ENCODE measurements at places on chromosomes 7 and 10.
A peak's percentile ranks its signal among the peaks of the same experiment; 100 is the strongest.

GRCh38 chr10:13712837-13713581 is 126.2 kb downstream of the PRPF18 start:
- no peak for DNase-seq

GRCh38 chr7:2838451-2838850 is 5.7 kb downstream of the GNA12 start:
- no peak for DNase-seq

DNA sequence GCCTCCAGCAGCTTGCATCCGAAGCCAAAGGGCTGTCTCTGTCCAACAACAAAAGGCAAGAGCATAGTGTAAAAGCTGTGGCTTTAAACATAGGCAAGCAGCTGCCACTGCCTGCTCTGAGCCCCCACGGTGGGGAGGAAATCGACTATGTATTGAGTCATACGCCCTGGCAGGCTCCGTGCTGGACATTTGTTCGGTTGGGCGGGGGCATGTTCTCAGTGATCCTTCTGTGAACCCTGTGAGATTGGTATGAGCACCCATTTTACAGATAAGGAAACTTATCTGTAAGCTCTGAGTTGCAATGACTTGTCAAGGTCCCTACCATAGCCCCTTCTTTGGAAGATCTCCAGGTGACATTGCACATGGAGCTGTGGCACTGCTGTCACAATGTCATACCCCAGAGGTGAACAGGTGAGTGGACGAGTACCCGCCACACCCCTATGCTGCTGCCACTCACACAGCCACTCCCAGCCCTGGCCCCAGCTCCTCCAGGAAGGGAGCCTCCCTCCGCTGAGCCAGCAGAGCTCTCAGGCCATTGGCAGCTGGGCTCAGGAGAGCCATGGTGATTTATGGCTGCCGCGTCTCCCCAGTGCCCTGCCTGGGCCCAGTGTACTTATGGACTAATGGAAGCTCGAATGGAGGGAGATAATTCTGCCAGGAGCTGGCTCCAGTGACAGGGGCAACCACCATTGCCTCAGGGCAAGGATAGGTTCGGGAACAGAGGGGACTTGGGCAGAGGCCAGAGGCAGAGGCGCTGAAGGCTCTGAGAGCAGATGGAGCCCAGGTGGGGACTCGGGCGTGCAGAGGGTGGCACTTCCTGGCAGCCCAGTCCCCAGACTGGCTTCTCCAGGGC is 43.7 kb downstream of the UNC5B start:
- peak; percentile 44 for DNase-seq

DNA sequence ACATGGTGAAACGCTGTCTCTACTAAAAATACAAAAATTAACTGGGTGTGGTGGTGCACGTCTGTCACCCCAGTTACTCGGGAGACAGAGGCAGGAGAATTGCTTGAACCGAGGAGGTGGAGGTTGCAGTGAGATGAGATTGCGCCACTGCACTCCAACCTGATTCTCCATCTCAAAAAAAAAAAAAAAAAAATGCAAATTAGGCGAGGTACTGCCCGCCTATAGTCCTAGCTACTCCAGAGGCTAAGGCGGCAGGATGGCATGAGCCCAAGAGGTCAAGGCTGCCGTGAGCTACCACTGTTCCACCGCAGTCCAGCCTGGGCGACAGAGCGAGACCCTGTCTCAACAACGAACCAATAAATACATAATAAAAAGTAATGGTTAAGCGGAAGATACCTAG is 1.1 kb upstream of the EIF4H start:
- peak; percentile 59 for DNase-seq

DNA sequence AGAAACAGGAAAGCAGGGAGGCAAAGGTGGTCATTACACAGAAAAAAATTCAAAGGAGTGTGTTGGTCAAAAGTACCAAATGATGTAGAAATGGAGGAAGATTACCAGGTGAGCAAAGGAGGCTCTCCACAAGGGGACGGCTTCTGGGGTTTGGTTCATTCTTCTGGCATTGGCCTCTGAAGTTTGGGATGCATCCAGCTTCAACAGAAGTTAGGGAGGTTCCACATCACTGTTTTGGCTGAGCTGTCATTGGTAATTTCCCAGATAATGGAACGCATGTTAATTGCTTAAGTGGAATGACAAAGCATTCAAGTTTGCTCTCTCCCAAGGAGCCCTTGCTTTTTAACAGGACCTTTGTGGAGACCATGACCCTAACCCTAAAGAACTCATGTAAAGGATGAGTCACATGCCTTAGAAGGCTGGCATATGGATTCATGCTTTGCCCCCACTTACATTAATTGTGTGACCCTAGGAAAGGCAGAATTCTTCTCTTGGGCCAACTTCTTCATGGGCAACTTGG is 398.6 kb downstream of the GPAM start:
- no peak for DNase-seq

DNA sequence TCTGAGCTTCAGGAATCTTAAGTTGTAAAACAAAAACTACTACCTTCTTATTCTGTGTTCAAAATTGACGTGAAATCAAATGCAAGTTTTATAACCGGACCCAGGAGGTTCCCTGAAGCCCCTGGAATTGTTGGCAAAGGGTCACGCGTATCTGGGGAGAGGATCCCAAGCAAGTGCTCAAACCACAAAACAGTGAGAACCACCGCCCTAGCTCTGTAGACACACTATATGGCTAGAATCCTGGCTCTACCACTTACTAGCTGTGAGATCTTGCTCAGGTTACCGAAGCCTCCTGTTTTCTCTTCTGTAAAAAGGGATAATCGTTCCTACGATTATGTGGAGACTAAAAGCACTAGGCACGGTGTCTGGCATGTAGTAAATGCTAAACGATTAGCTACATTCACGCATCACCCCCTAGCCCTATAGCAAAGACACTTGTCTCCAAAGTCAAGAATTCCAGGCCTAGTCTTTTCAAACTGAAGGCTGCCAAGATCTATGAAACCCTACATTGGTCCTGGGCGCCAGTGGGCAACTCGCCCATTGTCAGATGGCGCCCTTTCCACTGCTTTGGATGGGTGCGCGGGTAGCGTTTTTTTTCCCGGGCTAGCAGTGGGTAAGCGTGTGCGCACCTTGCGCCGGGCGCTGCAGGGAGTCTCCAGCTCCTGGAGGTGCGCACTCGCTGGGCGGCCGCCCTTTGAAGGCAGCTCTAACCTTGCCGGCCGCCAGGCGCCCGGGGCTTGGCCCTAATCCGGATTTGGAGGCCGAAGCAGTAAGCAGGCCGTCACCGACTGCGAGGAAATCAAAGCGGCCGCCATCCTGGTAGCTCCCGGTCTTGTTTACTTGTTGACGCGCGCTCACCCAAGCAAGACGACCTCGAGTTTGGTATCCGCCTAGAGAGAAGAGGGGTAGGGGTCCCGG is 11.6 kb upstream of the NKX2-3 start:
- no peak for DNase-seq

DNA sequence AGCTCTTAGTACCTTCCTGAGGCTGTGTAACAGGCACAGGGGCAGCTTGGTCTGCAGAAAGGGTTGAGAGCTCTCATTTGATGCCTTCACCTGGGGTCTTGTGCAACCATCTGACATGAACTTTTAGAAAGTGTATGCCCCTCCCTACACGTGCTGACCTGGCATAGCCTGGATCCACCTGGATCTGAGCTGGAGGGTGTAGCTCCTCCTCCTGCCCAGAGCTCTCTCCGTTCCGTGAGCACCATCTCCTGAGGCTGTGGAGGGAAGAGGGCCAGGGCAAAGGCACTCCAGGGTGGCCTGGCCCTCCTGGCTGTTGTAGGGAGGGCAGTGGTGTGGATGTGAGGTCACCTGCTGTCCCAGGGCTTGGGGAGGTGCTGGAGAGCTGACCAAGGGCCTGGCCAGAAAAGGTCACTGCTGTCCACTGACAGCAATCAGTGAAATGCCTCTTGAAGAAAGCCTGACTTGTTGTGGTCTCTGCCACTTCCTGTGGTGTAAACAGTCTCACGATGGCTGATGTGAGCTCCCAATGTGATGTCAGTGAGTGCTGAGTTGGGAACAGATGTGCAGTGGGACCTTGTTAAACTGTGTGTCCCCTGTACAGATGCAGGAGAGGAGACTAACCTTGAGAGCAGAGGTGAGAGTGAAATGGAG is 23.0 kb downstream of the AMZ1 start:
- DNase-seq = no peak

- DNase-seq = no peak
Measured at GRCh38 chr7:35505066-35505465, 189.9 kb downstream of the HERPUD2 start.

- no peak for DNase-seq
Measured at GRCh38 chr10:62696798-62697197, 107.7 kb upstream of the ADO start.

GRCh38 chr10:80617807-80618206 is 80.1 kb downstream of the SH2D4B start:
- no peak for DNase-seq

GRCh38 chr10:35706959-35707358 is 64.9 kb upstream of the FZD8 start:
- no peak for DNase-seq

GRCh38 chr7:7331523-7331922 is 149.2 kb downstream of the C1GALT1 start:
- no peak for DNase-seq

DNA sequence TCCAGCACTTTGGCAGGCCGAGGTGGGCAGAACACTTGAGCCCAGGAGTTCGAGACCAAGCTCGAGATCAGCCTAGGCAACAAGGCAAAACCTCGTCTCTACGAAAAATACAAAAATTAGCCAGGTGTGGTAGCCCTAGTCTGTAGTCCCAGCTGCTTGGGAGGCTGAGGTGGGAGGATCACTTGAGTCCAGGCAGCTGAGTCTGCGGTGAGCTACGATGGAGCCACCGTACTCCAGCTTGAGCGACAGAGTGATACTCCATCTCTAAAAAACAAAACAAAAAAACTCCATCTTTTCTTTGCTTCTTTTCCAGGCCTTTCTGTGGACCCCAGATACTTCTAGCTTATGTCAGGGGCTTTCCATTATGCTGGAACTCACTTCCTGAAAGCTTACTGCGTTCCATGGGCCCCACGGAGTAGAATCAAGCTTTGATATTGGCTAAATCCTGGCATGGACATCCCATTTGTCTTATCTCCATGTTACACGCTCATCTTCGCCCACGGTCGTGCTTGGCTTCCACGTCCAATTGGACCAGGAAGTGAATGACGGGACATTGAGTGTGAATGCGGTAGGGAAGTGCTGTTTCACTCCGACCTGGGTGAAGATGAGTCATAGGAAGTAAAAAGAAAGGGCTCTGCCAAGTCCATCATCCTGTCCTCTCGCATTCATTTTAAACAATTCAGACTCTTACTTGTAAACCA is 45.7 kb downstream of the FAM171A1 start:
- no peak for DNase-seq

DNA sequence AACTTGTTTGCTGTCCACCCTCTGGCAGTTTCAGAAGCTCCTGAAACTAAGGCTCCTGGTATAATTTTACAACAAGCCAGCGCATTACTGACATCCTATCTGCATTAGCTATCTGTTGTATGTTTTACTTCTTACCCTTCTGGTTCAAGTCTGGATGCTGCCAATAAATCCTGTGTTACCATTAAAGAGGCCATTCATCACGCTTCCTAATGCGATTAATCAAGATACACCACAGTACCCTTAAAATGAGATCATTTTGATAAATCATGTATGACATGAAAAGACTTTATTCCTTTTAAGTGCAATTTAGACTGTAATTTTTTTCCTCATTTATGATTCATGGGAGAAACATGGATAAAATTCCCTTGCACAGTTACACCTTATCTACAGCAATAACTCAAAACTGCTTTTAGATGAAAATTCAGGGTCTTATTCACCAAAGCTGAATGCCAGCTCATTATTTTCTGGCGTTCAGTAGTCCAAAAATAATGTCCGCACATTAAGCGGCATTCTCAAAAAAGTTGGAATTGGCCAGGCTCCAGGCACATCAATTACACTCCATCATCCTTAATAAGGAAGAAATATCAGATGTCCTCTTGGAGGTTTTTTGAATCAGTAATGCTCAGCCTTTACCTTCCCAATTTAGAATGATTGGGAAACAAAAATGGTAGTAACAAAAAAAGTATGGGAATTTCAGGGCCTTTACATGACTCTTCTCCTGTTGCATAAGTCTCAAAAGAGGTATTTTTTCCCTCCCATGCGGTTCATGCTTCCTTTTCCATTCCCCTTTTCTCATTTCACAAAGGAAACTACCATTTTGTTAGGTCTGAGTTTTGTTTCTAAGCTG is 878.5 kb downstream of the LRMDA start:
- DNase-seq = no peak

- no peak for DNase-seq
Measured at GRCh38 chr10:63480237-63480636, 14.5 kb upstream of the JMJD1C start.

DNA sequence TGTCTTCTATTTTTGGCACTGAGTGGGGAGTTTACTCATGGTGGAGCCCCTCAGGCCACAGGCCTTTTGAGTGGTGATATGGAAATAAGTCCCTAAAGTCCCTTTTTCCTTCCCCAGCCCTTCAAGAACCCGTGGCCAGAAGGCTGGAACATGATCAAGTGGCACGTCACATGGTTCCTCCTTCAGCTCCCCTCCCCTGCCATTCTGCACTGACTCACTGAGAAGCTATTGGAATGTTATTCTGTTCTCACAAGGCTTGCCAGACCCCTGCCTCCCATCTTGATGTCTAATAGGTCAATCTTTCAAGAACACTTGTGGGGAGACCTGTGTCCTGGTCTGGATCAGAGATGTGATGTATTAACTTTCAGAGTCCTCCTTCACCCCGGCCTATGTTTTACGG is 279.8 kb downstream of the SEC23IP start:
- DNase-seq = no peak

DNA sequence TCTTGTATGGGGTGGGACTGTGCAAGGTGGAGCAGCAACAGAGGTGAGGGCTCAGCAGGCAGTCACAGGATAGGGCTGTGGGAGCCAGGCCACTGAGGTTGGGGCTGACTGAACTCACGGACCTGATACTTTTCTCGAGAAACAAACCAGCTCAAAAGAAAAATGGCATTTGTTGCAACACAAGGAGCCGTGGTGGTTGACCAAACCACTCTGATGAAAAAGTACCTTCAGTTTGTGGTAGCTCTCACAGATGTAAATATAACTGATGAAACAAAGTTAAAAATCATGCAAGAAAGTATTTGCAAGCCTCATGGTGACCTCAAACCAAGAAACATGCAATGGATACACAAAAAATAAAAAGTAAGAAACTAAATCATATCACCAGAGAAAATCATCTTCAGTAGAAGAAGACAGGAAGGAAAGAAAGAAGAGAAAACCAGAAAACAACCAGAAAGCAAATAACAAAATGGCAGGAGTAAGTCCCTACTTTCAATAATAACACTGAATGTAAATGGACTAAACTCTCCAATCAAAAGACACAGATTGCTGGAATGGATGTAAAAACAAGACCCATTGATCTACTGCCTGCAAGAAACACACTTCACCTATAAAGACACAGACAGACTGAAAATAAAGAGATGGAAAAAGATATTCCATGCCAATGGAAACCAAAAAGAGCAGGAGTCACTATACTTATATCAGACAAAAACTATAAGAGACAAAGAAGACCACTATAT is 48.9 kb upstream of the DUSP5 start:
- no peak for DNase-seq

Measured in NCI-H526 treated with DMSO at 0.1 percent for 48 hours (cell line).